ENCODE measurements at places on chromosomes 4 and X.

DNA sequence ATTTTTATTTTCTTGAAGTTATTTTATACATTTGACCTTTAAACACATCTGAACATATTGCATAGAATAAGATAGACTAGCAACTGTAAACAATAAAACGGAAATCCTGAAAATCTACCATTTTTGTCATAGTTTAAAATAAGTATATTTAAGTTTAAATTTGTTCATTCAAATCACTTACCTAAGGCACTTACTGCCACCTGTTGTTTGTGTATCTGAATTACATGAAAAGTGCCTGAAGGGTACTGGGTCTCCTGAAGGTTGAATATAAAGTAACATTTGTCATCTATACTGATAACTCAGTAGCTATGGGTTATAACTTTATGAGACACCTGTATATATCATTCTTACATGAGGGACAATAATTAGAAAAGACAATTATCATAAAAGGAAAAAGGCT is 38.6 kb downstream of the TRPC5 start:
- no peak for DNase-seq

DNA sequence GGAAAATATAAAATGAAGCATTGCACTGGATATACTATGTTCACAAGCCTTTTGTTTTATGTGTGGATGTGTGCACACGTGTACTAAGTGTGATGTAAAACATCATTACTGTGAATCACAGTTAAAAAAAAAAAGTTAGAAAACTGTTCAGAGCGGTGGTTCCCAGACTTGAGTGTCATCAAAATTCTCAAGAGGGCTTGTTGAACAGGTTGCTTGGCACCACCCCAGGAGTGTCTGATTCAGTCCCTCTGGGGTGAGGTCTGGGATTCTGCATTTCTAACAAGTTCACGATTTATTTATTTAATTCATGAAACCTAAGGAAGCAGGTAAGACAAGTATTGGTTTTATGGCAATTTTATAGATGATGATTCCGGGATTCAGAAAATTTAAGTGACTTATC is 1.8 kb downstream of the CENPU start:
- no peak for DNase-seq

DNA sequence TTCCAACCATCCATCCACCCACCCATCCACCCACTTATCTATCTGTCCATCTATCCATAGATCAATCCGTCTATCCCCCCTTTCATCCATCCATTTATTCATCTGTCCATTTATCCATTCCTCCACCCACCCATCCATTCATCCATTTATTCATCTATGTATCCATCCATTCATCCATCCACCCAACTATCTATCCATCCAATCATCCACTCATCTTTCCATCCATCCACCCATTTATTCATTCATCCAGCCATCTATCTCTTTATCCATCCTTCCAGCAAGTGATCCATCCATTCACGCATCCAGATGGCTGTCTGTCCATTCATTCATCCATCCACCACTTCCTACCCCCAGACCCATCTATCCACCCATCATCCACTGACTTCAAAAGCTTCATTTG is 84.0 kb upstream of the CD99 start:
- DNase-seq, result no peak

- DNase-seq, result no peak
Observed at GRCh38 chr4:174358410-174358809, 74.7 kb downstream of the CEP44 start.

DNA sequence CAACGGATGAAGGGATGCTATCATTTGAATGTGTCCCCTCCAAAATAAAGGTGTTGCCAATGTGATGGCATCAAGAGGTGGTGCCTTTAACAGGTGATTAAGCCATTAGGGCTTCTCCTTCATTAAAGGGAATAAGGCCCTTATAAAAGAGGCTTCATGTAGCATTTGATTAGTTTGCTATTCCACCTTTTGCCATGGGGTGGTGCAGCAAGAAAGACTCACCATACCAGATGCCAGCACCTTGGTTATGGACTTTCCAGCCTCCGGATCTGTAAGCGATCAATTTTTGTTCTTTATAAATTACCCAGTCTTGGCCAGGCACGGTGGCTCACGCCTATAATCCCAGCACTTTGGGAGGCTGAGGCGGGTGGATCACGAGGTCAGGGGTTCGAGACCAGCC is 7.9 kb upstream of the SLC25A43 start:
- DNase-seq, result no peak

DNA sequence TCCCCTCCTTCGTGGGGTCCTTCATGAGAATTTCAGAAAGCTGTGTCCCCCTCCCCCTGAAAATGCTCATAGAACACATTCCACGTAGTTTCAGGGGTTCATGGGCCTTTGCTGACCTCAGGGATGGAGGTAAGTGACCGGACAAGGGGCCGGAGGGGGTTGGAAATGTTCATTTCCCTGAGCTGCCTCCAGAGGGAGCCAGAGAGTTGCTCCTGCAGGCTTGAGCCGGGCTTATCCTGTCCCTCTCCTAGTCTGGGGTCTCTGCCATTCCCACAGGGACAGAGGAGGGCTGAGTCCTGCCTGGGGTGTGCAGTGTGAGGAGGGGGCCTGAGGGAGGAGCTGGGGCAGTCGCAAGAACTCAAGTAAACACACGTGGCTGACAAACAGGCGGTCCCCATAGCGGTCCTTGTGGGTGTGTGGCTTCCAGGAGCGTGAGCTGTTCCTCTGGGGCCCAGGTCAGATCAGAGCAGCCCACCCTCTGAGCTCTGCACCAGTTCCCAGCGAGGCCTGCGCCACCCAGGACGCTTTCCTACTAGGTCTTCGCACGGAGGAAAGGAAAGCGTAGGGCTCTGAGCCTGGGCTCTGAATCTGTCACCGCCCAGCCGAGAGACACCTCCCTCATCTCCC is 62.5 kb downstream of the WFS1 start:
- no peak for DNase-seq

DNA sequence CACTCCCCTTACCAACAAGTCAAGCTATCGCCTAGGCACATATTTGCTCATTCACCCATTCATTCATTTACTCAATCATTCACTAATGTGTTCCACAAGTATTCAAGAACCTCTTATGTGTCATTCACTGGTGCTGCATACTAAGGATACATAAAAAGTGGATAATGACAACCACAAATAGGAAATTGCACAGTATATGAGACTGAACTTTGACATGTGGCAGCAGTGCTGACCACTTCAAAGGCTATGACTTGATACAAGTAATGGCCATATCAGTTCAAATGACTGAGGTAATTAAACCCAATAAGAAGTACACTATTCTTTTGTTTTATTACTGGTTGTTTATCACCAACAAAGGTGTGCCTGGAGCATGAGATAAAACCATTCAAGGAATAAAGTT is 282.5 kb downstream of the KLHL13 start:
- no peak for DNase-seq

GRCh38 chrX:110722135-110722534 is 73.5 kb downstream of the CHRDL1 start:
- no peak for DNase-seq

- DNase-seq, result no peak
Observed at GRCh38 chr4:184728858-184729257, 5.0 kb downstream of the CENPU start.

DNA sequence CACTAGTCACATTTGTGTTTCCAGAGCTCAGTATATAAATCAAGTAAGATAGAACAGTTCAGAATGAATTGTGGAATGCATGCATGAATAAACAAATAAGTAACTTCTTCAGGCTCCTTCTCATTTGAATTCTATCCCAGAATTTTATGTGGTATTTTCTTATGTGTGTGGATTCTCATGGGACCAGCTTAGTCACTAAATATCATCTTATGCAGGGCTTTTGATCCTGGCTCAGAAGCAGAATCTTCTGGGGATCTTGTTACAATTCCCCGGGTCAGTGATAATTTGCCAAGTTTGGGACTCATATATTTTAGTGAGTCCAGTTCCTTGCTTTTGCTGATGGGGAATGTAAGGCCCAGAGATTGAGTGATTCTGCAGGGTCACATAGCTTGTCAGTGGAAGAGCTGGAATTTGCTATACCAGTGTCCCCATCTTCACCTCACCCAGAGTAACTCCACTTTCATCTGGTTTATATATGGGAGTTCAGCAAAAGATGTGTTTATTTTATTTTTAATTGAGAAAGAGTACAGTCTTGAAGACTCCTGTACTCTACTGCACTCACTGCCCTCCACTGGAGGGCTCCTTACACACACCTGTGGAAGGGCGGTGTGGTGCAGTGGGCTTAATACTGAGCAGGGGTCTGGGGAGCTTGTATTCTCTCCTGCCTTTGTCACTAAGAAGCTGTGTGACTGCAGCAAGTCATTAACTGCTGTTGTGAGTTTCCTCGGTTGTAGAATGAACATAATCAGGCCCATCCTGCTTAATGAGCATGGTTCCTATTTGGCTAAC is 198.2 kb upstream of the CXorf66 start:
- DNase-seq, result no peak

DNA sequence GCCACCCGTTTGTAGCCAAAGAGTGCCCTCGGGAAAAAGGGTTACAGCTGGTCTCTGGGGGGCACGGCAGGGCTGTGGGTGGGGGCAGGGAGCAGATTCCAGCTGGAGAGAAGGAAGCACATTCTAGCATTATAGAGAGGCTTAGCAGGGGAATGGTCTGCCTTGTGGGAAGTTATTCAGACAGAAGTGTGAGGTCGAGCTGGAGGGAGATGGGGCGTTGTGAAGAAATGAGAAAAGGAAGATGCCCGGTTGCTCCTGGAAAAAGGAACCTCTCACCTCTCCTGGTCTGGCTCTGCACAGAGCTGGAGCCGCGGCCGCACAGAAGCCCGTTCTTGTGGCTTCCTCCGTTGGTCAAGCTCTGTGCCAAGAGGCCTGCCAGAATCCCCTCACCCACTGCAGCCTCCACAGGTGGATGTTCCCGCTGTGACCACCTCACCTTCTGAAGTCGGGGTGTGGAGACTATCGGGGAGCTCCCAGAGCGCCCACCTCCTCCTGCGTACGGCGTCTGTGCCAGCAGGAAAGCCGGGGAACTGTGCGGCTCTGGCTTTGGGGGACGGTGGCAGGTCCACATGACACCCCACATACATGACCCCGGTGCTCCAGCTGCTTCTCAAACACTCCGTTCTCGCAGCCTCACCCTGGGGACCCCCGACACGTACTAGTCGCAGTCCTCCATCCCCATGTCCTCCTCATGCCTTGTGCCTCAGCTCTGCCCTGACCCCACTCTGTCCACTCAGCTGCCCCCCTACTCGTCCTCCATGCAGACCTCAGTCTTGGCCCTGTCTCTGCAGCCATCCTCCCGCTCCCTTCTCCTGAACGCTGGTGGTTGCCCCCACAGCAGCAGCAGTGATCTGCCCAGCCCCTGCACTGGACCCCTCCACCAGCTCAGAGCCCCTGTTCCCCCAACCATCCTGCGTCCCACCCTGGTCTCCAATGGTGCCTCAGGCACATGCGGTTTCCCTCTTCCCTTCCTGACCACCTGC is 52.2 kb upstream of the HGFAC start:
- DNase-seq, result no peak

- DNase-seq, result no peak
Observed at GRCh38 chr4:76781698-76782595, 116.0 kb downstream of the SOWAHB start.

DNA sequence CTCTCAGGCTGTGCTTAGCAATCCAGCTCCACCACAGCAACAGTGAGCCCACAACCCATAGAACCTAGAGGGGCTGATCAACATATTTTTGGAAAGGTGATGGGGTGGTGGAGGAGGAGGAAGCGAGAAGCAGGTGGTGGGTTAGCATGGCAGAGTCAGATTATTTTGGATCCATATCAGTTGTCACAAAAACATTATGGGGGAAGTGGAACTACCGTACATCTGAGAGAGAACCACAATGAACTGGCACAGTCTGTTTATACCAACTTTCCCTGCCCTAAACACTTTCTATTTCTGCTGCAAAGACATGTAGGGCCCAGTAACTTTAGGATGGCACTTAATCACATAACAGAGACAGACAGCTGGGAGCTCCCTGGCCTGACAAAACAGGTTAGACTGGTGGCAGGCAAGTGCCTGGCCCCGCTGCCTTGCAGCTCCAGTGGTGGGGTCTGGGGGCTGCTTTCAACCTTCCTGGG is 4.3 kb downstream of the SLC9A7 start:
- no peak for DNase-seq

All from stimulated activated CD4-positive, alpha-beta T cell treated with anti-CD3 and anti-CD28 coated beads, Interleukin-15, amount 100 ng/mL, for 48 hours (primary cell).